ENCODE measurements at places on chromosomes 5 and 9. TPM values are rescaled to one million over a fixed set of nuclear protein-coding genes. Genes with fewer than 3 reads are reported as not detected.

GRCh38 chr5:66757219-66757833 is 161.1 kb downstream of the MAST4 start:
- DNase-seq = no peak
- no peak overlapping the region for H3K27ac ChIP-seq
- H3K4me3 ChIP-seq = no peak overlapping the region
- H3K36me3 ChIP-seq = no peaks in the 10 kb centered on the region
- H3K4me1 ChIP-seq = no peaks in the 10 kb centered on the region

DNA sequence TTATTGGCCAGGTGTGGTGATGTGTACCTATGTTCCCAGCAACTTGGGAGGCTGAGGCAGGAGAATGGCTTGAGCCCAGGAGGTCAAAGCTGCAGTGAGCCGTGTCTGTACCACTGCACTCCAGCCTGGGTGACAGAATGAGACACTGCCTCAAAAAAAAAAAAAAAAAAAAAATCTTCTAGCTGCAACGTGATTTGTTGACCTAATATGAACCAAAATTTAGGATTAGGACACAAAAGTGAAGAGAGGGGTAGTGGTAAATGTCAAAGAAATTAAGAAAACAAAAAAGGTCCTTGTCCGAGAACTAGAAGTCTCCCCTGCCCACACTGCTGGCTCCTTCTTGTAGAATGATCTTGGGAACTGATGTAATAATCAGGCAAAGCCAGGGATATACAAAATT is 272.0 kb downstream of the EFNA5 start:
- H3K4me1 ChIP-seq = peaks cover 4% of the 10 kb centered on the region
- H3K36me3 ChIP-seq = no peaks in the 10 kb centered on the region
- no peak for DNase-seq
- H3K4me3 ChIP-seq = no peak overlapping the region

DNA sequence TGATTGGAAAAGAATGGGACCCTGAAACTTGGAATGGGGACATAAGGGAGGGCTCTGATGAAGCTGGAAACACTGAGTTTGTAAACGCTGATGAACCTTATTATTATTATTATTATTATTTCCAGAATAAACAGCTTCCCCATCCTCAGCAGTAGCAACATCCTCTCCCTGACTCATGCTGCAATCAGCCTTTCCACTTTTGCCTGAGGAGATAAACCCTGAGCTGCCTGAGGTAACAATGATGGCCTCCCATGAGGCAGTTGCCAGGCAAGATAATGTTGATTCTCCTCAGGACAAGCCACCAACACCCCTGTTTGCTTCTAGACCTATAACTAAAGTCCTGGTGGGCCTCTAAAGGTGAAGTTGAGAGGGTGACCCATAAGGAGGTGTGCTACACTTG is 139.2 kb upstream of the ATP10B start:
- no peaks in the 10 kb centered on the region for H3K4me1 ChIP-seq
- no peaks in the 10 kb centered on the region for H3K36me3 ChIP-seq
- no peak overlapping the region for H3K4me3 ChIP-seq

DNA sequence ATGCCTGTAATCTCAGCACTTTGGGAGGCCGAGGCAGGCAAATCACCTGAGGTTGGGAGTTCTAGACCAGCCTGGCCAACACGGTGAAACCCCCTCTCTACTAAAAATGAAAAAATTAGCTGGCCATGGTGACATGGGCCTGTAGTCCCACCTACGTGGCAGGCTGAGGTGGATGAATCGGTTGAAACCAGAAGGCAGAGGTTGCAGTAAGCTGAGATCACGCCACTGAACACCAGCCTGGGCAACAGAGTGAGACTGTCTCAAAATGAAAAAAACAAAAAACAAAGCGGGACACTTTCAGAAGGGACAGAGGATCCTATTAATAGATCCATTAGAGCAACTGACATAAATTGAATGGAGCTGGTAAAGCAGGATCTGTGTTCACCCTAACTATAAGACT is 89.6 kb upstream of the SGCD start:
- no peaks in the 10 kb centered on the region for H3K27me3 ChIP-seq
- H3K36me3 ChIP-seq = no peaks in the 10 kb centered on the region
- H3K4me3 ChIP-seq = no peak overlapping the region
- DNase-seq = no peak
- H3K4me1 ChIP-seq = no peaks in the 10 kb centered on the region
- H3K27ac ChIP-seq = no peak overlapping the region

- peak overlapping the region; percentile 31 for H3K4me3 ChIP-seq
- H3K27ac ChIP-seq = peak overlapping the region; percentile 93
- no peaks in the 10 kb centered on the region for H3K36me3 ChIP-seq
- no peak for DNase-seq
- H3K27me3 ChIP-seq = no peaks in the 10 kb centered on the region
These were observed 318.6 kb upstream of the RGMB start for GRCh38 chr5:98454904-98455303.

DNA sequence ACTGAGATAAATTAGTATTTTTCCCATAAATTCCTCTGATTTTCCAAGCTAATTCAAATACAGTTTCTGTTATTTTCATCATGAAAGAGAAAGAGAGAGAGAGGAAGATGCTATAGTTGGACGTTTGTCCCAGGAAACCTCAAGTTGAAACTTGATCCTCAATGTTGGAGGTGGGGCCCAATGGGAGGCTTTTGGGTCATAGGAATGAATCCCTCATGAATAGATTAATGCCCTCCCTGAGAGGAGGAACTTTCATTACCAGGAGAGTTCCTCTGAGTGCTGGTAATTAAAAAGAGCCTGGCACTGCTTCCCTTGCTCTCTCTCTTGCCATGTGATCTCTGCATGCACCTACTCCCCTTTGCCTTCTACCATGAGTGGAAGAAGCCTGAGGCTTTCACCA is 189.9 kb upstream of the SMC2 start:
- H3K27ac ChIP-seq = no peak overlapping the region
- no peaks in the 10 kb centered on the region for H3K4me1 ChIP-seq
- no peaks in the 10 kb centered on the region for H3K27me3 ChIP-seq
- DNase-seq = no peak

- H3K4me3 ChIP-seq = no peak overlapping the region
- peaks cover 5% of the 10 kb centered on the region for H3K4me1 ChIP-seq
- H3K27ac ChIP-seq = peak overlapping the region; percentile 15
- DNase-seq = no peak
These were observed 12.5 kb downstream of the OR2S2 start for GRCh38 chr9:35945341-35946018.

DNA sequence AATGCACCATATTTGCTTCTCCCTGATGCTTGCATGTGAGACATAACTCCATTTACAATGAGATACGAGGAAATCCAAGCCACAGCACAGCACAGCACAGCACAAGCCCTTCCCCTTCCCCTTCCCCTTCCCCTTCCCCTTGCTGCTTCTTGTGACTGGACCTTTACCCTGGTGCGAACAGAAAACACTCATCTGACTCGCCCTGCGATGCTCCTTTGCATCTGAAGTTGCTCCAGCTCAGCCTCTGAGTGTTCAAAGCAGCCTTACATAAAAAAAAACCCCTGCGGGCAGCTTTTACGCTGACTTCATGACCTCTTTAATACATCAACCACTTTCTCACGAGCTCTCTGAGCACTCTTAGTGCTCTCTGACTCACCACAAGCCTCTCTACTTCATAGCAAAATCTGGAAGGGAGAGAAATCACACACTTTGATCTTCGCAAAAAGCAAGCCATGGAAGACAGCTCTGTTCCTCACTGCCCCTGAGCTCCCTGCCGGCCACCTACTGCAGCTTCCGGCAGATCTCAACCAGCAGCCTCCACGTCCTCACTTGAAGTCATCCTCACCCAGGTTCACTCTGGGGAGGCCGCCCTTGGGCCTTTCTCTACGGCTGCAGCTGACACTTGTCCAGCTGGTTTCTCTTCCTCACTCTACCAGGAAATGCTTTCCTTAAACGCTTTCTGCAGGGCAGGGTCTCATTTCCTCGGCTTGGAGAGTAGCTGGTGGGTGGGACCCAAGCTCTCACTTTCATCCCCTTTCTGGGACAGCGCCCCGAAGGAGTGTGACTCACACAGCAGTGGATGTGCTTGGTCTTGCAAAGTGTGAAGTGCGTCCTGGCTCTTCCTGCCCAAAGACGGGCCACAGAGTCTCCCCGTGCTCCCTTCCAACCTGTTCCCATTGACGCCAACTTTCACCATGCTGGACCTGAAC is 5.3 kb downstream of the SLC34A1 start:
- peak overlapping the region; percentile 33 for H3K4me3 ChIP-seq
- peak overlapping the region; percentile 80 for H3K27ac ChIP-seq
- H3K36me3 ChIP-seq = no peaks in the 10 kb centered on the region
- H3K27me3 ChIP-seq = peaks cover 15% of the 10 kb centered on the region
- H3K4me1 ChIP-seq = peaks cover 18% of the 10 kb centered on the region

DNA sequence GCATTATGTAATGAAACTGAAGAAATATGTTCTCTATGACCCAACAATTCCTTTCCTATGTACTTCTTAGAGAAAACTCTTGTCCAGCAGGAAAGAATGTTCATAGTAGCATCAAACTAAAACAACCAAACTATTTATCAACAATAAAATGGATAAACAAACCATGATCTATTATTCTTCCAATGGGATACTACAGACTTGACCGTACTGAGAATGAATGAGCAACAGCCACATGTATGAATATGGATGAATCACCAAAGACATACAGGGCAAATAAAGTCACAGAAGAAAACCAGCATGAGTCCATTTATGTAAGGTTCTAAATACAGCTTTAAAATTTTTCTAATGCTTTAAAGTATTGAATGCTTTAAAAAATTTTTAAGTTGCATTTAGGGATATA is 73.6 kb upstream of the SUSD1 start:
- H3K4me3 ChIP-seq = no peak overlapping the region
- no peaks in the 10 kb centered on the region for H3K27me3 ChIP-seq
- peaks cover 8% of the 10 kb centered on the region for H3K36me3 ChIP-seq
- H3K4me1 ChIP-seq = peaks cover 12% of the 10 kb centered on the region

- peaks cover 19% of the 10 kb centered on the region for H3K27me3 ChIP-seq
- H3K27ac ChIP-seq = no peak overlapping the region
- no peaks in the 10 kb centered on the region for H3K36me3 ChIP-seq
- no peak for DNase-seq
- no peak overlapping the region for H3K4me3 ChIP-seq
These were observed 6.2 kb upstream of the VPS13A start for GRCh38 chr9:77170991-77171699.

DNA sequence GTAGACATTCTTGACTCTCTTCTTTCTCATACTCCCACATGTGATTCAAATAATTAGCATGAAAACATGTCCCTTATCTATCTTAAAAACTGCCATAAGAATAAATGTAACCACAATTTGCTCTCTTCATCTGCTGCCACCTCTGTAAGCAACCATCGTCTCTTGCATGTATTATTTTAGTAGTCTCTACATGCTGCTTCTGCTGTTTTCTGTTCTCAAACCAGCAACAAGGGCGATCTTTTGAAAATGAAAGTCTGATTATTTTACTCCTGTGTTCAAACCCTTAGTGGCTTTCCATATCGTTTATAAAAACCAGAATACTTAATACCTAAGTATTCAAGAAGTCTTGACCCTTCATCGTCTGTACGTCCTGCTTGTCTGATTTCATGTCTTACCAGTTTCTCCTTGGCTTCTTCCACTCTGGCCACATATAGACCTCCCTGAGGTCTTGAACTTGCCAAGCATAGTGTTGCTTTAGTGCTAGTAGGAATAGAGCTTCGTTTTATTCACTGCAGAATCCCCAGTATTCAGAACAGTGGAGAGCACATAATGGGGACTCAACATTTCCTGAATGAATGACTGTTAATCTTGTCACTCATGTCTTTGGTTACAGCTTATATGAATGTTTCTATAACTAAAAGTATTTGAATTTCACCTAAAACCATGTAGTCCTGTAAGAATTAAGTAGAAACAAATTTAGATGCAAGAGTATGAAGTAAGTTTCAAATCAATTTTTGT is 10.6 kb downstream of the CDC42SE2 start:
- H3K27ac ChIP-seq = no peak overlapping the region
- H3K4me3 ChIP-seq = no peak overlapping the region
- no peak for DNase-seq
- no peaks in the 10 kb centered on the region for H3K36me3 ChIP-seq
- peaks cover 15% of the 10 kb centered on the region for H3K4me1 ChIP-seq

DNA sequence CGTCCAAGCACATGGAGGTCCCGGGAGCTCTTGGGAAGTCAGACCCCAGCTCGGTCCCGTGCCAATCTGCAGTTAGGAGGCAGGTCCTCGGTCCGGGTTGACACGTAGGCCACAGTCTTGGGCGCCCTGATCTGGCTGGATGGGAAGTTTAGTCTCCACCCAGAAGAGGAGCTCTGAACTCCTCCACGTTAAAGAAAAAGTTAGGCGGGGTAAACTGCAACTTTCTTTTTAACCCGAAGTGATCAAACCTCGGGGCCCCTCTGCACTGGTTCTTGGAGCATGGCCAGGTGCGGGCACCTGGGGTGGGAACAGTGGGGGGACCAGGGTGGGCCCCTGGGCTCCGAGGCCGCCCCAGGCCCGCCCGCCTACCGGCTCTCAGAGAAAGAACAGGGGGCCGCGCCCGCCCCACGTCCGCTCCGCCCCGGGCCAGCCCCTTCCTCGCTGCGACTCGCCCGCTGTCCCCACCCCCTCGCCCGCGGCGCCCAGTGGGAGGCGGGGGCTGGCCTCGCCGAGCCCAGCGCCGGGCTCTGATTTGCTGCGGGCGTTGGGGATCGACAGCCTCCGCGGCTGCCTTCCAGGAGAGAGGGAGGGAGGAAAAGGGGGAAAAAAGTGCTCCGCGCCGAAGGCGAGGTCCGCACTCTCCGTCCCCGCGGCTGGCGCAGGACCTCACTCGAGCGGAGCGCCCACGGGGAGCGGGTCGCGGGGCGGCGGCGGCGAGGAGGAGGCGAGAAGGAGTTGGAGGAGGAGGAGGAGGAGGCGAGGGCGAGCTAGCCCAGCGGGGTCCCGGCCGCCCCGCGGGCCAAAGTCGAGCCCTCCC is at the start of gene COL5A1:
TSS of gene COL5A1 (plus strand) at position 631 of the 817 bp plus-strand sequence. CDS start 385 bp downstream, outside the sequence.
- peaks cover 31% of the 10 kb centered on the region for H3K4me1 ChIP-seq
- peak within 1 kb of the TSS; percentile 90 for H3K27ac ChIP-seq
- DNase-seq = peak; percentile 99
- H3K27me3 ChIP-seq = no peaks in the 10 kb centered on the region
- peak within 1 kb of the TSS; percentile 99 for H3K4me3 ChIP-seq

DNA sequence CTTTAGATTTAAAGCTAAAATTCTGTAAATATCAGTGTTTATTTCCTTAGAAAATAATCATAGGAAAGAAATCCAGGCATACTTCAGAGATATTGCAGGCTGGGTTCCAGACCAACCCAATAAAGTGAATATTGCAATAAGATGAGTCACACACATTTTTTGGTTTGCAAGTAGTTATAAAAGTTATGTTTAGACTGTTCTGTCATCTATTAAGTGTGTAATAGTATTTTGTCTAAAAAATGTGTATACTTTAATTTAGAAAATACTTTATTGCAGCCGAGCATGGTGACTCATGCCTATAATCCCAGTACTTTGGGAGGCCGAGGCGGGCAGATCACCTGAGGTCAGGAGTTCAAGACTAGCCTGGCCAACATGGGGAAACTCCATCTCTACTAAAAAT is 6.9 kb upstream of the RIC1 start:
- DNase-seq = no peak
- H3K4me1 ChIP-seq = peaks cover 24% of the 10 kb centered on the region
- H3K36me3 ChIP-seq = no peaks in the 10 kb centered on the region
- H3K27ac ChIP-seq = peak overlapping the region; percentile 24
- no peaks in the 10 kb centered on the region for H3K27me3 ChIP-seq
- no peak overlapping the region for H3K4me3 ChIP-seq

GRCh38 chr5:131627207-131627865 is 7.7 kb downstream of the RAPGEF6 start:
- H3K27me3 ChIP-seq = no peaks in the 10 kb centered on the region
- peak; percentile 49 for DNase-seq
- no peak overlapping the region for H3K4me3 ChIP-seq
- H3K36me3 ChIP-seq = no peaks in the 10 kb centered on the region

- H3K4me1 ChIP-seq = no peaks in the 10 kb centered on the region
- no peak for DNase-seq
- no peak overlapping the region for H3K27ac ChIP-seq
- H3K27me3 ChIP-seq = no peaks in the 10 kb centered on the region
- H3K4me3 ChIP-seq = no peak overlapping the region
These were observed 93.6 kb downstream of the ATPSCKMT start for GRCh38 chr5:10155897-10156667.

The HMCN2 gene
- under 0.01 TPM for total RNA-seq

The CDO1 gene
- 8.3 TPM for total RNA-seq

The OR1Q1 gene
- not detected for total RNA-seq

The IL5 gene
- total RNA-seq = not detected

Measured in osteoblast (primary cell).